ENCODE measurements at places on chromosomes 3 and 15.

GRCh38 chr15:98147415-98147814, 186.9 kb downstream of the ARRDC4 start:
- no peak for DNase-seq

DNA sequence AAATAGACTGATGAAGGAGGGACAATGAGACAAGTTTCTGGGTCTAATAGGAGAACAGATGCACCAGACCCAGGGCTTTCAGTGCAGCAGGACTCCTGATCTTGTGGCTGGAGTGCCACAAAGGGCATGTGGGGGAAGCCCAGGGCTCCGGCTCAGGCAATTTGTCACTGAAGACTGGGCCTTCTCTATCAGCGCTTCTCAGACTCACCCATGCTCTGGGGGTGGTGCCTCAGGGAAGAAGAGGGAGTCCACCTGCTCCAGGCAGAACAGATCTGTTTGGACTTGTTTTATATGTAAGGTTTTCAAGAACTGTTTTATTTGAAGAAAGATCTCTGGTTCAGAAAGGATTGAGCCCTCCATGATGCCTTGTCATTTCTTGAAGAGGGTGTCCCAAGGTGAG, 112.4 kb upstream of the TLE3 start:
- DNase-seq = no peak

- DNase-seq = no peak
These were observed 230.2 kb upstream of the EIF1B start for GRCh38 chr3:40079203-40079846.

- DNase-seq = no peak
These were observed 186.5 kb downstream of the FOXP1 start for GRCh38 chr3:71397046-71397445.

DNA sequence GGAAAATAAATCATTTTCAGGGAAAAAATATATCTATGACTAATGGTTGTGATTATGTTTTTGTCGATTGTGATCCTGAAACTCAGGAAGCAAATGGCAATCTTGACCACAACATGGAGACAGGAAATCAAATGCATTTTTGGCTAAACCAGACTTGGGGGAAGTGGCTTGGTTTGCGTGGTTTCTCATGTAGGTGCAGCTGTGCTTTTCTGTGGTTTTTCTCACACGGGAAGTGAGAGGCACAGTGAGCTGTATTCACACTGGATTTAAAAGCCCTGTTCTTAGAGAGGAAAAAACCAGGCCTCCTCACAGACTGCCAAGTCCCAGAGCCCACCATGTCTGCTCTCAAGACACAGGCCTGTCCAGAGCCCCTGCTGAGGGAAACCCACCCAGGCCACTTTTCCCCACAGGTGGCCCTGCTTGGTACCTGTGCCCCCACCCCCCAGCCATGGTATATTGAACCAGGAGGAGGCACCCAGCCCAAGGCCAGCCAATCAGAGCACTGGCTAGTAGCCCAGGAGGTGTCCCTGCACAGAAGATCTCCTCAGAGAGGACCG, 46.1 kb downstream of the BTD start:
- no peak for DNase-seq

DNA sequence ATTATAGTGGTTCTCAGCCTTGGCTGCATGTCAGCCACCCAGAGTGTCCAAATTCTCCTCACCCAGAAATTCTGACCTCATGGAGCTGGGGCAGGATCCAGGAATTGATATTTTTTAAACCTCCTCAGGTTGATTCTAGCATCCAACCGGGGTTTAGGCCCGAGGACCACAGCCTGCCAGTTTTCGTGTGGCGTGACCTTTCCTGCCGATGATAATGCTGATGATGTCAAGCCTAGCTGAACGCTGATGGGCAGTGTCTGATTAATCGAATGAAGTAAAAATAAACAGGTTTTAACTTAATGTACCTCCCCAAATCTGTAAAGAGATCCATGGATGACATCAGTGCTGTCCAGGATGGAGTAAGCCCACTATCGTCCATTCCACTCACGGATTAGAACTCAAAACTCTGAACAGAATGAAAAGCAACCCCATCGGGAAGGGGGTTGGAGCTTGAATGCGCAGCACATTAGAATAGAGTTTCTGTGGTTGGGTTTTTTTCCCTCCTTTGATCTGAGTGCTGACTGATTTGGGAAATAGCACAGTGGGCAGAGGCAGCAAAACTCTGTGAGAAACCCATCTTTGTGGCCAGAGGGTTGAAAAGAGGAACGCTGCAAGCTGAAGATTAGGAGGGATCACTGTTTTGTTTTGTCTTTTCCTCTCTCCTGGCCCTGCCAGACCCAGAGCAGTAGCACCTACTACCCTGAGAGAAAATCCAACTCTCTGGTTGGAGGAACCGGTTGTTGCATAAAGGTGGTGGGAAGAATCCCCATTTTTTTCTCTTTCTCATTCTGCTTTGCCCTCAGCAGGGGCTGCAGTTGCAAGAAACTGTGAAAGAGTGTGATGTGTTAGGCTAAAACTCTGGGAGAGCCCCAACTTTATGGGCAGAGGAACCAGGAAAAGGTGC, 153.9 kb downstream of the APBA2 start:
- no peak for DNase-seq

DNA sequence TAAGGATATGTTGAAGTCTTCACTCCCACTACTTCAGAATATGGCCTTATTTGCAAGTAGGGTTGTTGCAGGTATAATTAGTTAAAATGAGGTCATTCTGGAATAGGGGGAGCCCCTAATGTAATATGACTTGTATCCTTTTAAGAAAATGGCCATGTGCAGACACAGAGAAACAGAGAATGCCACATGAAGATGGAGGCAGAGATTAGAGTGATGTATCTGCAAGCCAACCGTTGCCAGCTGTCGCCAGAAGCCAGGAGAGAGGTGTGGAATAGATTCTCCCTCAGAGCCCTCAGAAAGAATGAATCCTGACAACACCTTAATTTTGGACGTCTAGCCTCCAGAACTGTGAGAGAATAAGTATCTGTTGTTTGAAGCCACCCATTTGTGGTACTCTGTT, 11.3 kb upstream of the TRANK1 start:
- DNase-seq = no peak

DNA sequence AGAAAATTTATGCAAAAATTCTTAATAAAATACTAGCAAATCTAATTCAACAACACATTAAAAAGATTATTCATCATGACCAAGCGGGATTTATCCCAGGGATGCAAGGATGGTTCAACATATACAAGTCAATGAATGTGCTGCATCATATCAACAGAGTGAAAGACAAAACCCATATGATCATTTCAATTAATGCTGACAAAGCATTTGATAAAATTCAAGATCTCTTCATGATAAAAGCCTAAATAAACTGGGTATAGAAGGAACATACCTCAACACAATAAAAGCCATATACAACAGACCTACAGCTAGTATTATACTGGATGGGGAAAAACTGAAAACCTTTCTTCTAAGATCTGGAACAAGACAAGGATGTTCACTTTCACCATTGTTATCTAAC, 89.7 kb downstream of the KBTBD8 start:
- no peak for DNase-seq

- no peak for DNase-seq
These were observed 412.4 kb downstream of the RAP2B start for GRCh38 chr3:153574445-153574844.

GRCh38 chr3:60190073-60190472, 1061.2 kb downstream of the FHIT start:
- no peak for DNase-seq

DNA sequence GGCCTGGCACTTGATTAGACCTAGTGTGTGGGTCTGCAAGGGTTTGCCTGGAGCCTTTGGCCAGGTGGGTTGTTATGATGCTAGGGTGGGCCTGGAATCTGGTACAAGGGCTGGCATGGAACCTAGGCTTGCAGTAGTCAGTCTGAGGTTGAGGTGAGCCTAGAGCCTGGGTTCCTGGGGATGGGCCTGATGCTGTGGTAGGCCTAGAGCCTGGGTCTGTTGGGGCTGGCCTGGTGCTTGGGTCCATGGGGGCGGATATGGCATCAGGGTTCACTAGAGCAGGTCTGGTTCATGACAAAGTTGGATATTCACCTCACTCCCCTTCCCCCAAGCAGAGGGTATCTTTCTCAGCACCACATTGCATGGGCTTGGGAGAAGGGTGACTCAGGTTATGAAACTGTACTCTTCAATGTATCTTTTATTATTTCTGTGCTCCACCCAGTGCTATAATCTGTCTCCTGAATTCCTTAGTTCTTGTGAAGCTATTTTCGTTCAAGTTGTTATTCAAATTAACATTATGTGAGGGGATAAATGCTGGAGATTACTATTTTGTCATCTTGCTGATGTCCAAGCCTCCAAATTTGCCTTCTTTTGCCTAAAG, 274.4 kb downstream of the NFKBIZ start:
- DNase-seq = no peak
